ENCODE measurements at places on chromosomes 1 and 21.

DNA sequence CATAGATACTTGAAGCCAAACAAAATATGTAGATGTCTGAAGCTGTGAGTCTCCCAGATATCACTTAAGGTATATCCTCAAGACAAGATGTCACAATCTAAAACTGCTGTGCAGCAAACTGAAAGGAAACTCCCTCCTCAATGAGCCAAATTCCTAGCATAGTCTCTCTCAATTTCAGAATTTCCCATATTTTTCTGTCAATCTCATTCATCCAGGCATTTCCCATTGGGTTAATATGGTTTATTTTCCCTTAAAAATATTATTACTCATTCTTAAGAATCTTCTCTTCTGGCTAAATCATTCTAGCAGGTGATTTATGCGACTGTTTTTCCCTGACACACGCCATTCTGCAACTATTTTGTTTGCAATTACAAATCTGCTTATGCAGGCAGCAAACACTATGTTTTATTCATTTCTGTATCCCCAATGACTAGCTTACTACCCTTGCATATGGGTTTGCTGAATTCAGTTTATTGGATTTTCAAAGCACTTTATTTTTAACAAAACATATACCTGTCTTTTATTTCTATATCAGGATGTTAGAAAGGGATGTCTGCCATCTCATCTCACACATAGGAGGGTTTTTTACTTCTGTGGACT is 69.9 kb downstream of the TNFSF4 start:
- no peak for DNase-seq

GRCh38 chr1:169574336-169574735 is 11.9 kb downstream of the F5 start:
- DNase-seq, result no peak

- DNase-seq, result no peak
These were observed 18.7 kb upstream of the LRRC47 start for GRCh38 chr1:3814771-3815561.

DNA sequence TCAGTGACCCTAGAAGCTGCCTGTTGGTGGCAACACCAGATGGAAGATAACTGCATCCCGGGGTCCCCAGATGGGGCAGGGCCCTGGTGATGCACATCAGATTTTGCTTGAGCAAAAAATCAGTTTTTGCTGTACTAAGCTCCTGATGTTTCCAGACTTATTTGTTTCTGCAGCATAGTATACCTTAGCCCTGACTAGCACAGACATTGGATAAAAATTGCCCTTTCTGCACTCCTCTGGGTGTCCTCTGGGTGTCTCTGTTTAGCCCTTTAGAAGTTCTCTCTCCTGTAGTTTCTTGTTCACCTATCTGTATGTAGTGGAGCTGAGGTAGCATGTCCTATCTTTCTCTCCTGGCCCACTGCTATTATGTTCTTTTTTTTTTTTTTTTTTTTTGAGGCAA is 30.3 kb upstream of the PLA2G2C start:
- DNase-seq, result no peak

GRCh38 chr21:32048353-32048752 is 175.5 kb downstream of the HUNK start:
- DNase-seq, result no peak

DNA sequence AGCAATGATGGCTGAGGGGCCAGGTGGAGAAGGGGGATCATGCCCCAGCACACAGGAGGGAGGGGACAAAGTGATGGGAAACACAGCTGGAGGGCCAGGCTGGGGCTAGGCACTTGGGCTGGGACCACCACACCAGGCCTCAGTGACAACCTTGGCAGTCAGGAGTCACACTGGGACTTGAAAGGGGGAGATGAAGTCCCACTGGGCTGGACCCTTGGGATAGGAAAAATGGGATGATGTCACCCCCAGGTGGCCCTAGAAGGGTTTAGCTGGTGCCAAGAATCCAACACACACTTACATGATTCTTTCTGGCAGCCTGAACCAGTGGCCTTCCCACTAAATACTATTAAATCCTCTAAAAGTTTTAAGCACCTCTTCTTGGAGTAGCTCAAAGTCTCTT is 17.1 kb downstream of the ZBTB17 start:
- DNase-seq, result no peak

DNA sequence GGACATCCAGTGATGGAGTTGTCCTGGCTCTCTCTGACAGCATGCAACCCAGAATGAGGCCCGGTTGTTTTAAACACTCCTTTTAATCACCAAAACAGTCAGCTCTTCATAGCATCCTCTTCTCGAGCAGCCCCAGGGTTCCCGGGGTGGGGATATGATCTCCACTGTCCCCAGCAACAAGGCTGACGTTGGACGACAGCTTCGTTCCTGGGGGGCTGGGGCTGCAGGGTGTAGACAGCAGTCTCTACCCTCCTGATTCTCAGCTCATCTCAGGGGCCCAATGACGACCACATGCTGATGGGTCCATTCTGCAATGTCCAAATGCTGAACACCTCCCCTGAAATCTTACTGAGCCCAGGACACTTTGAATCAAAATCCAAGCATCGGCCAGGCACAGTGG is 27.0 kb downstream of the TRIM11 start:
- no peak for DNase-seq

DNA sequence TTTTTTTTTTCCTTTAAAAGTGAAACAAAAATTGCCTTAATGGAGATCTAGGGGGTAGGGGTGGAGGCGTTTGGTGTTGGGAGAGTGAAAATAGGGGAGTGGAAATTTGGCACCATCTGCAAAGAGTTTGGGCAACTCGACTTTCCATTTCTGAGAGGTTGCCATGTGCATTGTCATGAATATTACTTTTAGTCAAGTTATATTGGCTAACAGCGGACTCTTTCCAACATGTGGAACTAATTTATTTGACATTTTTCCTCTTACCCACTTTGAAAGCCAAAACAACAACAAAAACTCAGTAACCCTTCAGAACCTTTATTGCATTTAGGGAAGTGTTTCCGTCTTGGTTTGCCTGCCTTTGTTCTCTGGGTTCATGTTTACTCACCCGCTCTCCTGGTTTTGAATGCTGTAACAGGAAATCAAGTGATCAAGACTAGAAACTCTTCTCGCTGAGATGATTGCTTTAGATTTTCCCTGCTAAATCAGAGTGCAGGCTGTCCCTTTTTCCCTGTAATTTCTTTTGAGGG is 70.4 kb downstream of the CACHD1 start:
- DNase-seq, result peak; percentile 30

- no peak for DNase-seq
These were observed 14.6 kb upstream of the ADAR start for GRCh38 chr1:154622503-154623039.

DNA sequence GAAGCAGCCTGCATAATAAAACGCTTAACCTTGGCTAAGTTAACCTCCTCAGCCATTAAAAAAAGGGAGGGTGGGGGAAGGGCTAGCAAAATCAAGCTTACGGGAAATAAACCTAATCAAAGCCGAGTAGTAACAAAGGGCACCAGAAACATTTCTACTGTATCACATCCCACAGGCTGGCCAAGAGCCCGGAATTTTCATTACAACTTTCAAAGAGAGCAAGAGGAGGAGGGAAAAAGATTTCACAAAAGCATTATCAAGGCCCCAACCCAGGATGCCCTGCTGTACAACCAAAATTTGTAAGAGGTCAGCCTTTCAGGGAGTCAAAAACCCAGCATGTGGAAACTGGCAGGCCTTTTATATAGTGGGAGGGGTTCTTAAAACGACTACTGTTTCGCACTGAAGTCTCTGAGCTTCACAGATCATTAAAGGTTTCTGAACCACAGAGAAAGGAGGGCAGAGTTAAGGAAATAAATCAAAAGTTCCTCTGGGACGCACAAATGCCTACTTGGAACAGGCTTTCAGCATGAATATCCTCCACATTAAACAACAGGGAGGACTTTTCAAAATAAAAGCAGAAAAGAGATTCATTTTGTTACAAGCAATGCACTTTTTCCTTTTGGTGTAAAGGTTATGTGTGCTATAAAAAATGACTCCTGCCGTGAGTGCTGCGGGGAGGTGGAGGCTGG is 90.4 kb downstream of the SLC45A1 start:
- no peak for DNase-seq

GRCh38 chr1:3625151-3625907 is 514 bp downstream of the TPRG1L start:
- DNase-seq, result no peak

- no peak for DNase-seq
These were observed 20.0 kb downstream of the S100A6 start for GRCh38 chr1:153515504-153516394.

GRCh38 chr21:18529254-18529653 is 125.7 kb upstream of the TMPRSS15 start:
- no peak for DNase-seq

GRCh38 chr1:118077331-118078045 is 107.5 kb downstream of the SPAG17 start:
- peak; percentile 2 for DNase-seq

DNA sequence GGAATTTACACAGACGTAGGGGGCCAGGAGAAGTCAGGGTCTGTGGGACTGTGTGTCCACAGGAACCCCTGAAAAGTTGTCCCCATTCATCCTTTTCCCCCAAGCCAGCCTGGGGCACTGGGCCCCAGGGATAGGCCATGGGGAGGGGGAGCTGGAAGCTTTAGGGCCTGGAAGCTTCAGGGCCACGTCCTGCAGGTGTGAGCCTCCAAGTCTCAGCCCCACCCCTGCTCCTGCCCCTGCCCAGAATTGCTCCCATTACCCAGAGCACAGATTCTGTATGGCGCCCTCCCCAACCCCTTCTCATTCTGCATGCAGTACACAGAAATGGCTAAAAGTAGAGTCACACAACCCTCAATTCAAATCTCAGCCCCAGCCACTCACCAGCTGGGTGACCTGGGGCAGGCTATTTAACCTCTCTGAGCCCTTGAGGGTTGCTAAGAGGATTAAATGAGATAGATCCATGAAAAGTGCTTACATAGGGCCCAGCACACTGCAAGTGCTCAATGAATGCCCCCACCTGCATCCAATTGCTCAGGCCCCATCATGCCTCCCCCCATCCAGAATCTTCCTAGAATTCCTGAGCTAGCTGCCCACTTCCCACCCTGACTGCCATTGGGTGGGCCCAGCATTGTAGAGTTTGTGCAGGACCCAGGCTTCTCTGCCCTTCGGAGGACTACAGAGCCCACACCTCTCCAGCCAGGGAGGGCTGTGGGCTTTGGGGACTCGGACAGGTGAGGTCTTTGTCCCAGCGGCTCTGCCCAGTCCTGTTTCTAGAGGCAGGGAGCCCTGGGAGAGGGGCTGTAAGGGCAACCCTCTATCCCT is 6.5 kb downstream of the RAP1GAP start:
- no peak for DNase-seq

GRCh38 chr1:114428083-114428754 is 82.8 kb downstream of the TRIM33 start:
- DNase-seq, result no peak

DNA sequence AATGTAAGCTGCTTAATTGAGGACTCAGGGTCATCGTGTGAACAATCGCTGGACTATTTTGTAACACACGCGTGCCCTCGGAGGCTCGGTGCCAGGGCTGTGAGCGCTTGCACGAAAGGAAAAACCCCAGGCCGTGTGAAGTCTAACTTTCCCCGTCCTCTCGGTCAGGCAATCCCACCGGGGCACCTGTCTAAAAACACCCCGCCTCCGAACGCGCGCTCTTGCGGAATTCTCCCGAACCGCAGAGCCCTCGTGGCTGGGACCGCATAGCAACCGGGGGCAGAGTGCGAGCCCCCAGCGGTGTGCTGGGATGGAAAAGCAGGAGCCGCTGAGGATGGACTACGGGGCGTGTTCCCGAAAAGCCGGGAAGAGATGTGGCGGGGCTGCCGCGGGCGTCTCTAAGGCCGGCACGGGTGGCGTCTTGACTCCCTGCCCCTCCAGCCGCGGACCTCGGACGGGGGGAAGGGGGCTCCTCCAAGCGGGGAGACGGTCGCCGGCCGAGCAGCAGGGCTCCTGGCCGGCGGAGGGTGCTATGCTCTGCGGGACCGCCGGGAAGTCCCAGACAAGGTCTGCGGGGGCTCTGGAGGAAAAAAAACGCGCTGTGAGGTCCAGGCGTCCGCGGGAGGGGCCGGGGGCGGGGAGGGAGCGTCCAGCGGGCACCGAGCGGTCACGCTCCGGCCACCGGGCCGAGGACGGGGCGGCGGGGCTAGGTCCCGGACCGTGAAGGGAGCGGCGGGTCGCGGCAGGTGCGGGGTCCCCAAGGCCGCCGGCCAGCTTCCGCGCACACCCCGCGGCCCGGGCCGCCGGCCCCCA is 936 bp downstream of the ZBTB21 start:
- peak; percentile 57 for DNase-seq

DNA sequence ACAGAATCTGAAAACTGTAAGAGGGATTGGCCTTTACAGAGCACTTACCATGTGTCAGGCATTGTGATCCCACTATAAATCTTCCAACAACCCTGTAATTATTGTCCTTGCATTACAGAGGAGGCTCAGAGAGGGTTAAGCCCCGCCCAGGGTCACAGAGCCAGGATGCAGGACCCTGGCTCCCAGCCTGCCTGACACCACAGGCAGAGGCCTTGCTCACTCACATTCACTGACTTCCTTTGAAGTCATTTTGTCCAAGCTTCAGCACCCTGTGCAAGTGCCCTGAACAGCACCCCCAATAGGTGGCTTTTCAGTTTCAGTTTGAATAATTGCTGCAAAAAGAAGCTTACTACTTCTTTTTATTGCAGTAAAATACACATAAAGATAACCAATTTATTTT is 256.8 kb upstream of the NFIA start:
- DNase-seq, result no peak

- DNase-seq, result no peak
These were observed 132.2 kb downstream of the SYT2 start for GRCh38 chr1:202578001-202578504.

GRCh38 chr1:31675161-31675560 is 28.7 kb downstream of the COL16A1 start:
- DNase-seq, result no peak

DNA sequence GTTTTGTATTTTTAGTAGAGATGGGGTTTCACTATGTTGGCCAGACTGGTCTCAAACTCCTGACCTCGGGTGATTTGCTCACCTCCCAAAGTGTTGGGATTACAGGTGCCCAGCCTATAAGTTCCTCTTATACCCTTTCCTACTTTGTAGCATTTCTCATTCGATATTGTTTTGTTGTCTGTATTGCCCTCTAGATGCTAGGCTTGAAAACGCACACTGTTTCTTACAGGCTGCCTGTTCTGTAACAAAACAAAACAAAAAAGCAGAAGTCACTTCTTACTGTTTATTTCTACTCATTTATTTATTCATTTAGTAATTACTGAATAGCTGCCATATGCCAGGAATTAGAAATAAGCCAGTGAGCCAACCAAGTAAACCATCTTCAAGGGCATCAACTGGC is 136.9 kb upstream of the BMP8A start:
- DNase-seq, result no peak

- DNase-seq, result no peak
These were observed 202.0 kb downstream of the LRRC40 start for GRCh38 chr1:70003211-70003908.

- DNase-seq, result no peak
These were observed 249.7 kb downstream of the RHOU start for GRCh38 chr1:228984646-228985631.

All from midbrain (tissue), 1 donor.